ENCODE measurements at places on chromosomes 5 and 9.

DNA sequence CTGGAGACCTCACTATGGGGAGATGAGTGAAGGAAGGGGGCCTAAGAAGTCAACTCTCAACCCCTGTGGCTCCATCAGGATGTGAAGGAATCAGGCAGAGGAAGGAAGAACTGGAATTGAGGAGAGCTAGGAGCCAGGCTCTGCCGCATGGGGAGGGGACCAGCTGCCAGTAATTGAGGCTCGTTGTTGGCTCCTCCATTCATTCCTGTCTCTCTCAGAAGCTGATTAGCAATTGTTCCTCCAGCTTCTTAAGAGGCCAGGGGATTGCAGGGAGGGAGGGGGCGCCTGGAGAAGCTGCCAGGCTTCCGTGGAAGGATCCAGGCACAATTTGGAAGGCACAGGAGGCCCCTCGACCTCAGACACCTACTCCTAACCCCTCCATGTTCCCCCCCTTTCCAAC, 20.5 kb upstream of the TTLL11 start:
- DNase-seq: no peak

DNA sequence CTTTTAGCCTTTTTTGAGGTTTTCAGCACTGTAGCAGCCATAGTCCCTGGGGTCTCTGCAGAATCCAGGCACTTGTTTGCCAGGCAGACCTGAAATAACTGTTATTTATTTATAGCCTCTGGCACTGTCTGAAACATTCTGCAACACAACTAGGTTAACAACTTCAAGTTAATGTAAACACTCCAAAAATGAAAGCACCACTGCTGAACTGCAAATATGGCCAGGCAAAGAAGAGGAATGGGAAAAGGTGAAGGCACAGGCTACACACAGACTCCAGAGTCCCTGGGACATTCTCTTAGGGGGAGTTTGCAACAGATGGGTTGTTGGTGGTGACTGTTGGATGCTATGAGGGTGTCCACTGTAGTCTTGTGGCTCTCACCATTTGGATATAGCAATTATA, 369.0 kb downstream of the MAT2B start:
- DNase-seq: no peak

DNA sequence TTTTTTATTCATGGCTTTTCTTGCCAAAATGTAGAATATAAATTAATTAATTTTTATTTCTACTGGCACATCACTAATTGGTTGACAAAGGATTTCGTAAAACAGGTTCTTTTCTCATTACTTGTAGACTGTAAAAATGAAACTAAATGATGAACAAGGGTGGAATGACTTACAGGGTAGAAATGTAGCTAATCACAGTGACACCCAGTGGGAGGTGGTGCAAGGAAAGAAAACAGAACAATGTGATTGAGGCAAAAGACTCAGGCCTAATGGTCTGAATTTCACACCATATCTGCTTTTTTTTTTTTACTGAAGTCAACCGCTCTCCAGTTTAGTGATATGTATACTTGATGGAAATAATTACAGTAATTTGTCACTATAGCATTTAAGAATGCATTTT, 28.9 kb downstream of the GABRG2 start:
- no peak for DNase-seq

DNA sequence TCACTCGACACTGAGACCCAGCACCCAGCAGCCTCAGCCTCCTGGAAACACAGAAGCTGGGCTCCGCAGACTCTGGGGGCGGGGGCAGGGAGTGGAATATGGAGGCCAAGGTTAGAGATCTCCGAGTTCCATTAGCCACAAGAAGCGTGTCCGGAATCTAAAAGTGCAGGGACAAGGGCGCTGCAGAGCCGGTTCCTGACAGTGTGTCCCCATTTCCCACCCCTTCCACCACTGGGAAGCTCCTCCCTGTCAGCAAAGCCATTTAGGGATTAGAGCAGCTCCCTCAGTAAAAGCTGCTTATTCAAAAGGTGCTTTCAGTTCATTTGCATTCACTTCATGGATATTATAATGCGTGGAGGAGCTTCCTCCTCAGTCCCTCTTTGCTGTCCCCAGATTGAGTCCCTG, 74.1 kb upstream of the HSPA9 start:
- no peak for DNase-seq
